Activated gamma-delta T cell treated with anti-CD3 and anti-CD28 coated beads, Interleukin-2, amount 50 U/mL, for 16 hours (primary cell): ENCODE measurements at places on chromosomes 2 and 18.

- DNase-seq: no peak
Measured at GRCh38 chr2:137986268-137986667, 22.0 kb downstream of the HNMT start.

GRCh38 chr2:222928335-222928734 is 67.5 kb downstream of the ACSL3 start:
- no peak for DNase-seq

DNA sequence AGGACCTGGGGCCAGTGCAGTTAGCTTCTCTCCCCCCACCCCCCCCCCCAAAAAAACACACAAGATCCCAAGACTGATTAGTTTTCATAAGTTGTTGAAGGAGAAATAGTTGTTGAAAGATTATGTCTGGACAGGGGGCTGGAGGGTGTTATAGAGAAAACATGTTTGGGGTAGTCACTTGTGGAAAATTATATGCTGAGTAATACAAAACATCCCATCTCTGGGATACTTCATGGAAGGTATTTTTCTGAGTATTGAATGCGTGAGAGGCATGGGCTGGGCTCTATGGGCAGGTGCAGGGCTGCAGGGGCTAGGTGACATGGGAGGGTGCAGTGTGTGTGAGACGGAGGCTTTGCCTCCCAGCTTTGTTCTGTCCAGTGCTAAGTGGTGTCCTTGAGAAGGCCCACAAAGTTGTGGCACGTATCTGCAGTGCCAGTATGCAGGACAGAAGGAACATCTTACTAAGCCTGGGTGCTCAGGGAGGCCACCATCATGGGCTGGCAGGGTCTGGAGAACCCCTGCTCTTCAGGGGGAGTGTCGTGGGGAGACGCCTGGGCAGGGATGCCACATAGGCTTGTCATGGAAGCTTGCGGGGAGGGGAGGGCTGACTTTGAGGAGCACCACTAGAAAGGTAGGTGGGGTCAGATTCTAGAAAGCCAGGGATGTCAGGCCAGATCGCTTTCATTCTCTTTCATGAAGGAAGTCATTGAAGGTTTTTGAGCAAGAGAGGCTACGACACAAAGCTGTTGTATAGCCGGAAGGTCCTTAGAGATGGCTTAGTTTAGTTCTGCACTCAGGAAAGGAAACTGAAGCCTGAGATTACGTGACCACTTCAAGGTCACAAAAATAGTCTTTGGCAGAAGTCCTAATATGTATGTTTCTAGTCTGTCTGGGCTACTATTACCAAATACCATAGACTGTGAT is 232.0 kb downstream of the LDLRAD4 start:
- no peak for DNase-seq

DNA sequence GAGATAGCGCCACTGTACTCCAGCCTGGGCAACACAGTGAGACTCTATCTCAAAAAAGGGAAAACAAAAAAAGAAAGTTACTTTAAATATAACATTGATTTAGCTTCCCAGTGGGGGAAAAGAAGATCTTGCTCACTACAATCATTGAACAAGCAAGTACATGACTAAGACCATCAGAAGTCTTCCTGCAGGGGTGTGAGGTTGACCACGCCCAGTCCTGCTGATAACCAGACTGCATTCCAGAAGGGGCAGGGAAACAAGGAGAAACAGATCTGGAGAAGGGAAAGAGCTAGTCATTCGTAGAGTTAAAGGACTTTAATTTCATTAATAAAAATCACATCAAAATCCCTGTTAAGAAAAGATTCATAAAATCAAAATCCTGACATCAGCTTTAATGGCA is 77.5 kb downstream of the EPHA4 start:
- no peak for DNase-seq

GRCh38 chr18:31491586-31491985 is 6.4 kb upstream of the DSG2 start:
- DNase-seq: no peak

GRCh38 chr18:35635170-35635569 is 53.6 kb downstream of the GALNT1 start:
- no peak for DNase-seq
